Common myeloid progenitor, CD34-positive (primary cell): ENCODE measurements at places on chromosomes 4 and X.

DNA sequence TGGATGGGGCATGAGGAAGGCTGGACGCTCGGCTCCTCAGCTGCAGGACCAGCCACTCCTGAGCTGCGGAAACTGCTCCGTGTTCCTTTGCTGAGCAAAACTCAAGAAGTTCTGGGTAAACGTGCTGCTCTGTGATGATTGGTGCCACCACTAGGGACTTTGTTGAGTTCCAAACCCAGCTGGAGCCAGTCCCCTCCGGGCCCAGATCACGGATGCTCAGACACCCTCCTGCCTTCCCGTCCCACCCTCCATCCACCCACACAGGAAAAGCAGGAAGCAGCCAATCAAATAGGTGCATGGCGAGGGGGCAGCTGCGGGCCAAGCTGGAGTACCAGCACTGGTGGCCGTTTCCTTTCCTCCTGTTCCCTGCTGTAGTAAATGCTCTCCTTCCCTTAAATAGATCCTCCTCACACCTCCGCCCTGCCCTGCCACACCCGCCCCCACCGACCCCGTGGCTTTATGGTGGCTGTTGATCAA lies 68.0 kb downstream of the ADRA2C start:
- DNase-seq, result no peak

DNA sequence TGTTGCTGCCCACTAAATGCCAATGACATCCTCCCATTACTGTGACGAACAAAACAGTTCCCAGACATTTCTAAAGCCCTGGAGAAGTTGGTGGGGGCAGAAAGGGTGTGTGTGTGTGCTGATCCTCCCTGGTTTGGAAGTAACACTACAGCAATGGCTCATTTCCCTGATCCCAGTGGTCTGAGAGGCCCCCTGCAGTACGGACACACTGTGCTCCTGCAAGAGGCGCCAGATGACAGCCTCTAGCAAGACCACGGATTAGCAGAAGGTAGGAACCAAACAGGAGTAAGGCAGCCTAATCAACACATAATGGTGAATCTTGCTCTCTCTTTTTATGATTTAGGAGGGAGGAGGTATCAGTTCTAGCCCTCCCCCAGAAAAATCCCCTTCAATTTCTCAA lies 49.6 kb downstream of the CHRDL1 start:
- DNase-seq, result no peak

DNA sequence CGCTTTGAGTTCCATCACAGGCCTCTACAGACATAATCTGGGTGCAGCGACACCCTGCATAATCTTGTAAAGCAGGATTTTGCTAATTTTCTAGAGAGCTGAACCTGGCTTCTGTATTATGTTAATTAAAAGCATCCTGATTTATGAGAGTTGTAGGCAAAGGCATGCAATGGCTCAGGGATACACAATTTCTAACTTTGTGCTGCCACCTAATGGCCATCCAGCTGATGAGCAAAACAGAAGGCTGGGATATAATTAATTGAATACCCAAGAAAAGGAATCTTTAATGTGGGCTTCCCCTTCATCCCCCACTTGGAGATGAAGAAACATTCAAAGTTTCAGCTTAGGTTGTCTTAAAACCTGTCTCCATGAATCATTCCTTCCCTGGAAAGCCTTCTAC lies 78.1 kb downstream of the BMP15 start:
- peak; percentile 47 for DNase-seq

- peak; percentile 37 for DNase-seq
Measured at GRCh38 chrX:33434256-33435092, 223.1 kb upstream of the DMD start.

GRCh38 chr4:148292686-148293085 lies 149.5 kb downstream of the NR3C2 start:
- no peak for DNase-seq

- no peak for DNase-seq
Measured at GRCh38 chr4:56438766-56439165, 2.7 kb downstream of the PAICS start.

DNA sequence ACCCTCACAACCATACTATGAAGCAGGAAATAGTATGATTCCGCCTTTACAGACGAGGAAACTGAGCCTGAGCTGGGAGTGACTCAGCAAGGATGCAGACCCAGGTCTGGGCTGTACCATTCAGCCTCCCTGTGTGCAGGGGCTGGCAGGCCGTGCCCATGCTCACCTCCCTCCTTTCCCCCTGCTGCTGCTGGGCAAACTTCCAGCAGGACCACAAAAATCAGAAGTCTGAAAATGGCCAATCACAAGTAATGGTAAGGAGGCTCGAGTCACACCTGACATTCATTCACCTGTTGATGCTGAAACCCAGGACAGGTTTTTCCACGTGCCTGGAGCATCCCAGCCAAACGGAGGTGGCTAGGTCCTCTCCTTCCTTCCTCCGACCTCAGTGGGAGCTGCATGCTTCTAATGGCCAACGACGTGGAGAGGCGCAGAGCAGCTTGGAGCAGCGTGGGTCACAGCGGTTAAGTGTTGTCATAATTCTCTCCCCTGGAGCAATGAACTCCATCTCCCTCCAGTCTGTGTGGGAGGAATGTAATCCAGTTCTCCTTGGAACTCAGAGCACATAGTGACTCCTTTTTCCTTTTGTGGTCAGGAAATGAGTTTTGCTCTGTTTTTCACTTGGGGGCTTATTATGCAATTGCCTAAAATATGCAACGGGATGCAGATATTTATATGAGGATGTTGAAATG lies 371.7 kb downstream of the BCOR start:
- no peak for DNase-seq

- DNase-seq, result no peak
Measured at GRCh38 chr4:138298431-138298830, 56.3 kb upstream of the SLC7A11 start.

- no peak for DNase-seq
Measured at GRCh38 chrX:45191820-45192409, 8.8 kb downstream of the DIPK2B start.

DNA sequence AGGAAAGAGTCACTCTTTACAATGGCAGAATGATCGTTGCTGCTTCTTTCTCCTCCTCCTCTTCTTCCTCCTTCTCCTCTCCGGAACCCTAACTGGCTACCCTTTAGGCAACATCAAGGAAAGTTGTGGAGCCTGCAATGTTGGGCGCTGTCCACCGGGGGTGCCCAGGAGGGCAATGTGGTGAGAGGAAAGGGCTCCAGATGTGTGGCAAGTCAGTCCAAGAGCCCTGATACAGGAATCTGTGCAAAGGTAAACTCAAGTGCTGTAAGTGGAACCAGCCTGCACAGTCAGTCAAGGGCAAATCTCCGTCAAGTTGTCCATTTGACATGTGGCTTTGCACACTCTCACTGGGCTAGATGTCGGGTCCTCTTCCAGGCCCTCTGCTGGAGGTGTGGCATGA lies 2.8 kb downstream of the RTL5 start:
- DNase-seq, result peak; percentile 50

DNA sequence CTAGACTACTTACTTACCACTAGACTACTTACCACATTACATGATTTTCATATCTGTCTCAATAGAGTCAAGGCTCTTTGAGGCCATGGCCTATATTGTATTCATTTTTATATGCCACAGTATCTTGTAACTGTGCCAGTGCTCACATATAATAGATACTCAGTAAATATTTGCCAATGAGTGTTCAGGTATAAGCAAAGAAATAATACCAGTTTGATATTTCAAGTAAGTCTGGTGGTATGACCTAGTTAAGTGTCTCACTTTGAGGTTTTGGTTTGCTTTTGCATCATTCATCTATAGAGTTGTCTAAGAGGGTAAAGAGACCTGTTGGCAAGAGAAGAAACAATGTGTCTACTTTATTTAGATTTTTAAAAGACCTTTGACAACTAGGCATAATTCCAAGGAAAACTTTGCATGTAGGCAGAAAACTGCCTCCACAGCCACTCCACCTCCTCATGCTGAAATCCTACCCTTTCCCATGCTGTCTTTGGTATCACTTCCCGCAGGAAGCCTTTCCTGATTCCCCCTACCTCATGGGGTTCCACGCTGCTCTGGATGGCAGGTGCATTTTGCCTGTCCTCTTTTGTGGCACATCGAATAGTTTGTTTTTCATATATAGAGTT lies 91.3 kb upstream of the KLHL13 start:
- DNase-seq, result no peak

GRCh38 chr4:119244832-119245231 lies 32.3 kb downstream of the USP53 start:
- peak; percentile 28 for DNase-seq

DNA sequence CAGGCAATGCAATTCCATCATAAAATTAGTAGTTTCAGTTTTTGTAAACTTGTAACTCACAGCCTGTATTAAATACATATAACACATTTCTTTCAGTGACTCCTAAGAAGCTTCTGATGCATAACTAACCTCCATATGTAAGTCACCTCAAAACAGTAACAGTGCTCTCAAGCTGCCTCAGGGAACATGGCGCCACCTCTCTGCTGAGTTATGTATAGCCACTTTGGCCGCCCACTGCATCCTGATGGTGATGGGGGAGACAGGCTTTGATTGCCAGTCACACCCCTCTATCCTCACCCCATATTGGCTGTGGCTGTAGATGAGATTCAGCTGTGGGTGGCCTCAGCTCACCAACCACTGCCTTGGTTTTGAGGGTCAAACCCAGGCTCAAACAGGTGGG lies 54.3 kb downstream of the LRBA start:
- DNase-seq, result peak; percentile 59

- no peak for DNase-seq
Measured at GRCh38 chr4:135186002-135186401, 984.4 kb upstream of the PABPC4L start.

DNA sequence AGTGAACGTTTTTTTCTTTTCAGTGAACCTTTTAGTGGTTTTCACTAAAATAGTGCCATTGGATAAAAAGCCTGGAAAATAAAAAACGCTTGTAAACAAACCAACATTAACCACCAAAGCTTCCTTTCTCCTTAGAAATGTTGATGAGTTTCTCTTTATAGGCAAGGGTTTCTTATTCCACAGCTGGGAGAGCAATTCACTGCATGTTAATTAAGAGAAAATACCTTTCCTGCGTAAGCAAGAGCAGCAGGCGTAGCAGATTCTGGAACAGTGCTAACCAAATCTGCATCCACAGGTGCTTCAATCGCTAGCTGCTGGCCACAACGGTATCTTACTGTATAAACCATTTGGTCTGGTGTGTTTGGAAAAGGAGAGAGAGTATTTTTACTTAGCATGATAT lies 13.3 kb upstream of the AASDH start:
- no peak for DNase-seq

GRCh38 chrX:2272337-2272736 lies 228.4 kb downstream of the DHRSX start:
- DNase-seq, result no peak

GRCh38 chr4:145843148-145843547 lies 95.5 kb downstream of the ZNF827 start:
- DNase-seq, result no peak

GRCh38 chr4:40462326-40462725 lies 127.2 kb downstream of the CHRNA9 start:
- peak; percentile 88 for DNase-seq

- DNase-seq, result no peak
Measured at GRCh38 chr4:139774759-139775487, 109.3 kb downstream of the MGST2 start.

- no peak for DNase-seq
Measured at GRCh38 chr4:155033604-155034003, 174.8 kb upstream of the NPY2R start.
